ENCODE measurements at places on chromosomes 7 and 10.

- no peak for DNase-seq
Measured at GRCh38 chr7:31106303-31107105, 54.4 kb downstream of the ADCYAP1R1 start.

DNA sequence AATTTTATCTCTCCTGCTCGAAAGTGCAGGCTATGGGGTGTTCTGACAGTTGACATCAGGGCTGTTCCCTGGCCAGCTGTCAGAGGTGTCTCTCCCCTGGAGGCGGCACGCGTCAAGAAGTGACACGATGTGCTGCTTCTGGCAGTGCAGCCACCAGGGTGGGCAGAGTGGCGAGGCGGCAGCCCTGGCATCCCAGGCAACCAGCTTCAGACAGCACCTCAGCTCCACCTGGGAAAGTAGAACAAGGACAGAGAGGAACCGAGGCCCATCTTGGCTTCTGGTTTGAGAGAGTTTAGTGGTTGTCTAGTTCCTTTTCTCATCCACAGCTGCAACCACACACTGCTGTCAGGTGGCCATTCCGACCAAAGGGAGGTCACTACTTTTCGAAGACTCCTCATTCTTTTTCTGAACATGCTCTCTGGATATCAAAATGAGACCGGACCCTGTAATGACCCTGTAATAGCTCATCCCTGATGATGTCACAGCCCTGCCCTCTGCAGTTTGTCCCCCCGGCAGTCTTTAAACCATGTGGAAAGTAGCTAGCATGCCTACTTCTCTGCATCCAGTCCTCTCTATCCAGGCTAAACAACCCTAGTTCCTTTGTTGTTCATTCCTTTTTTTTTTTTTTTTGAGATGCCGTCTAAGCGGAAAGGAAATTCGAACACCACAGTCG lies 381.0 kb upstream of the NRP1 start:
- no peak for DNase-seq

GRCh38 chr10:3785851-3786271 lies 852 bp upstream of the KLF6 start:
- no peak for DNase-seq

GRCh38 chr10:35453855-35454532 lies 117.7 kb downstream of the CCNY start:
- no peak for DNase-seq

- DNase-seq = no peak
Measured at GRCh38 chr7:100351657-100352058, 6.3 kb upstream of the PILRB start.

GRCh38 chr10:133327651-133328357 lies 8.9 kb downstream of the CALY start:
- DNase-seq = no peak

- no peak for DNase-seq
Measured at GRCh38 chr7:102912742-102913141, at the start of gene LRRC17. Gene LRRC17, plus strand, starts transcription at chr7:102913000. Its CDS starts 20,914 bp downstream, at chr7:102933914.
